CD8-positive, alpha-beta memory T cell (primary cell): ENCODE measurements at places on chromosomes 12 and 14. TPM values are rescaled to one million over a fixed set of nuclear protein-coding genes. Genes with fewer than 3 reads are reported as not detected.

The MMP19 gene
- not detected for polyA plus RNA-seq

The PRKD1 gene
- polyA plus RNA-seq, result not detected

The CPNE6 gene
- polyA plus RNA-seq, result not detected

The SSTR1 gene
- not detected for polyA plus RNA-seq

The SLC39A2 gene
- polyA plus RNA-seq, result not detected

DNA sequence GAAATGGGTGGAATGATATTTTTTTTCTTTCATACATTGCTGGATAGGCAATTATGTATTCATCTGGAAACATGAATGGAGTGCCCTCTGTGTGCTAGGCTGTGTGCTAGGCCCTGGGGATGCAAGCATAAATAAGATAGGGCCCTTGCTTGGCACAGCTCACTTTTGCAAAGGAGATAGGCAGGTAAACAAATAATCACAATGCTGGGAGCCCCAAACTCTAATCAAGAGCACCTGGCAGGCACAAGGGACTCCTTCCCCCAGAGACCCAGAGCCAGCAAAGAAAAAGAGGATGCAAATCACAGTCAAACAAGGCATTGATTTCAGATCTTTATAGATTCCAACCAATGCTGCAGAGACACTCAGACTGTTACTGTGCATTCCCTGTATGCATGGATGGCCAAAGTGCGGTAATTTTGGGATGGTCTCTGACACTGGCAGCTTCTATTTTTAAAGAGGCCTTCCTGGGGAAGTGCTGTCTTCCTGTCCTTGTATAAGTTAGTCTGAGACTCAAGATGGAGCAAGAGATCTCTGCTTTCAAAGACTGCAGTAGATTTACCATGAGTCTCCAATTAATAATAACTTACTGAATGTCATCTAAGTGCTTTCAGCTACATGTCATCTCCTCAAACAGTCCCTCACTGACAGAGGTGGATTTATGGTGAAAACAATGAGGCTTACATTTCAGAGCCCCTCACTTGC lies 45.1 kb upstream of the CPM start:
- H3K36me3 ChIP-seq, result no peaks in the 10 kb centered on the region
- no peaks in the 10 kb centered on the region for H3K4me1 ChIP-seq
- no peak for DNase-seq
- H3K27ac ChIP-seq, result no peak overlapping the region

GRCh38 chr12:48106681-48107613 lies 1.1 kb upstream of the SENP1 start:
- peaks cover 25% of the 10 kb centered on the region for H3K4me1 ChIP-seq
- no peaks in the 10 kb centered on the region for H3K27me3 ChIP-seq
- peak overlapping the region; percentile 95 for H3K4me3 ChIP-seq
- no peaks in the 10 kb centered on the region for H3K36me3 ChIP-seq

DNA sequence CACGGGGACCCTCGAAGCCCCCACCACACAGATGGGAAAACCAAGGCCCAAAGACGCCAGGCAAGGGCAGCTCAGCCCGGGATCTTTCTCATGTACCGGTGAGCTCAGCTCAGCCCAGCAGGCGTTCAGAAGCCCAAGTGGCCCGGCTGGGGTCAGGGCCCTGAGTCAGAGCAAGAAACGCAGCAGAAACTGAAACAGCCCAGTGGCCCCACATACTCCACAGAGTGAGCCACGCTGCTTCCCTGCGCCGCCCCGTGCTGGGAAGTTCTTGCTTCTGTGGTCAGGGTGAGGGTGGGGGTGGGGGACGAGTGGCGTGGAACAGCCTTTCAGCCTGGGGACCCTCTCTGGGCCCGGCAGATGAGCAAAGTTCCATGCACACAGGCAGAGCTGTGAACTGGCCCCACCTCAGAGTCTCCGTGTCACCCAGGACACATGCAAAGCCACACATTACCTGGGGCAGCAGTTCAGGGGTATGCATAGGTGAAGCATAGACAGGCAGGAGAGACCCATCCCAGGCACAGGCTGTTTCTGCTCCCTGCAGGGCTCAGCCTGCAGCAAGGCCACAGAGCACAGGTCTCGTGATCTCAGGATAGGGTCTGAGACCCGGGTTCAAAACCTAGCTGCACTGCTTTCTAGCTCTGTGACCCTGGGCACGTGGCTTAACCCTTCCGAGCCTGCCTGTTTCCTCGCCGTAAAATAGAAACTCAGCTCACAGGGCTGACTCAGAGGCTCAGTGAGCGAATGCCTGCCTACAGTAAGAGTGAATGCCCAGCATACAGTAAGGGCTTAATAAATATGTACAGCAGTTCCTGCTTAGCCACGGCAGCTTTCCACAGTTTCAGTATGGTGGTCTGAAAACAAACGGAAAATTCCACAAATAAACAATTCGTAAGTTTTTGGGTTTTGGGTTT lies 21.6 kb downstream of the NCOR2 start:
- peak overlapping the region; percentile 36 for H3K4me3 ChIP-seq
- DNase-seq, result no peak
- H3K4me1 ChIP-seq, result peaks cover 47% of the 10 kb centered on the region

DNA sequence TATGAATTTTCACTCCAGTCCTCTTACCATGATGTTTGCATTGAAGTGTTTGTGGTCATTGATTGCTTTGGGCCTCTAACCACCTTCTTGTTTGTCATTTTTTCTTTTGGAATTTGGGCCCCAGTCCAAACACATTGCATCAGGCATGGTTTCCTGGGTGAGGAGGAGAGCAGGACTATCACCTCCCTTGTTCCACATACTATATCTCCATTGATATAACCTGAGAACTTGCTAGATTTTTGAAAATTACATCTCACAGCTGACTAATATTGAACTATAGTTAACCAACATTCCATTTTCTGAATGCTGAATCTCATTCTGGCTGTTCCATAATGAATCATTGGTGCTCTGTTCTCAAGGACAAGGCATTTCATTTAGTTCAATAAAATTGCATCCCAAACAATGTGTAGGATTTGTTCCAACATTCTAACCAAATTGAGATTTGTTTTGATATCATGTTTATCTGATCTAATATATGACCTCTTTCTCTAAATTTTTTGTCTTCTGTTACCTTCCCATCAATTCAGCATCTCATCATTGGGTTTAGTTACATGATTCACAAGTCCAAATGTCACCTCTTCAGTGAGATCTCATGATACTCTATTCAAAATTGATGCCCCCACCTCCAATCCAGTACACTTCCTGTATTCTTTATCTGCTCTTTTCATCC lies 329.0 kb downstream of the ZFP36L1 start:
- no peak overlapping the region for H3K4me3 ChIP-seq
- peaks cover 9% of the 10 kb centered on the region for H3K4me1 ChIP-seq
- H3K27ac ChIP-seq, result no peak overlapping the region
- H3K36me3 ChIP-seq, result no peaks in the 10 kb centered on the region

- H3K27me3 ChIP-seq, result no peaks in the 10 kb centered on the region
- no peak for DNase-seq
- H3K27ac ChIP-seq, result no peak overlapping the region
- no peak overlapping the region for H3K4me3 ChIP-seq
Observed at GRCh38 chr14:64604881-64605280, 55.1 kb downstream of the PPP1R36 start.

DNA sequence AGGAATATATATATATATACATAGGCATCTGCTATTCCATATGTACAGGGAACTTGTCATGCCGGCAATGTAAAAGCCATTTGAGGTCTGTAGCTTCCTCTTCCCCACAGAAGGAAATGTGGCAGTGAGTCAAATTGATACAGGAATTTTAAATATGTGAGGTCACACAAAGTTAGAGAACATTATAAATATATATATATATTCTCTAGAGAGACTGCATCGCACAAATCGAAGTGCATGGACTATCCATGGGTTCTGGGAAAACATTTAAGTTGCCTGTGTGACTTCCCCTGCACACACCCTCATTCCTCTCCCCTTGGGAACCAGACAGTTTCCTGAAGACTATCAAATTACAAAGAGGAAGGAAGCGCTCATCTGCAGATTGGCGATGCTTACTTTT lies 100.9 kb upstream of the CCDC91 start:
- H3K36me3 ChIP-seq, result no peaks in the 10 kb centered on the region
- no peaks in the 10 kb centered on the region for H3K27me3 ChIP-seq
- no peak for DNase-seq
- H3K4me3 ChIP-seq, result no peak overlapping the region
- no peak overlapping the region for H3K27ac ChIP-seq
- no peaks in the 10 kb centered on the region for H3K4me1 ChIP-seq

- no peaks in the 10 kb centered on the region for H3K27me3 ChIP-seq
- no peak overlapping the region for H3K4me3 ChIP-seq
- H3K4me1 ChIP-seq, result no peaks in the 10 kb centered on the region
- H3K27ac ChIP-seq, result no peak overlapping the region
- DNase-seq, result no peak
Observed at GRCh38 chr12:1878214-1878613, 40.2 kb downstream of the CACNA2D4 start.

- no peak overlapping the region for H3K4me3 ChIP-seq
- H3K36me3 ChIP-seq, result no peaks in the 10 kb centered on the region
- no peak overlapping the region for H3K27ac ChIP-seq
- no peak for DNase-seq
- H3K27me3 ChIP-seq, result no peaks in the 10 kb centered on the region
Observed at GRCh38 chr12:76717314-76717713, 46.6 kb upstream of the ZDHHC17 start.

DNA sequence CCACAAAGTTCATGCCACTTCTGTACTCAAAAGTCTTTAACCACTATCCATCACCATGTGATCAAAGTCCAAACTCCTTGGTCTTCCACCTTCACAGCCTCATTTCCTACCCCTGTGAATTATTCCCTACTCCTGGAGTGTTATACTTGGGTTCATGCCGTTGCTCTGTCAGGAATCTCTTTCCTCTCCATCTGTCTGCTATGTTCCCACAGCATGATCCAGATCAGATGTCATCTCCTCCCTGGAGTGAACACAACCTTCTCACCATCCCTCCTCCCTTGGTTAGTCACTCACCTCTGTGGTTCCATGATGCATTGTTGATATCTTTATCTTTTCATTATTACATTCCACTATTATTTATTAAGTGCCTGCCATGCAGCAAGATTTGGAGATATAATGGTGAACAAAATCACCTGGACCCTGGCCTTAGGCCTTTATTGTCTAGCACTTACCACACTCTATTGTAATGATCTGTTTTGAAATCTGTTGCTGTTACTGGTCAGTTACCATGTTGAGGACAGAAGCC lies 22.4 kb downstream of the LACRT start:
- no peaks in the 10 kb centered on the region for H3K36me3 ChIP-seq
- no peaks in the 10 kb centered on the region for H3K27me3 ChIP-seq
- no peaks in the 10 kb centered on the region for H3K4me1 ChIP-seq
- no peak for DNase-seq

- H3K4me1 ChIP-seq, result peaks cover 5% of the 10 kb centered on the region
- no peak for DNase-seq
- no peak overlapping the region for H3K27ac ChIP-seq
Observed at GRCh38 chr14:35374263-35374712, 30.3 kb downstream of the NFKBIA start.

DNA sequence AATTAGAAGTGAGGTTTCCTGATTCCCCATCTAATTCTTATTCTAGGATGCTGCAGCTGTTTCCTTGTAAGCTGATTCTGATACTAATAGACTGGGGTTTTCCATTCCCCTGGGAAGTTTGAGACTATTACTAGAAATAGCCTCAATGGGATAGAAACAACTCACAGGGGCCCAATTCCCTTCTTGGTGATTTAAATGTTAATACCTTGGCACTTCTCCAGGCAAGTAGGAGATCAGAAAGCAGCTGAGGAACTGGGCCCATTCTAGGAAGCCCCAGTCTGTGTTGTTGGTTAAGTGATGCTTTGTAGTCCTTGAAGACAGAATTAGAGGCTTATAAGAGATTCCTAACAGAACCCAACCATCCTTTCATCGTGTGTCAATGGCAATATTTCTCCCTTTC lies 407.0 kb upstream of the SEL1L start:
- H3K4me3 ChIP-seq, result no peak overlapping the region
- DNase-seq, result no peak
- H3K27me3 ChIP-seq, result no peaks in the 10 kb centered on the region
- no peak overlapping the region for H3K27ac ChIP-seq

GRCh38 chr14:90669731-90670130 lies 146.5 kb downstream of the TTC7B start:
- H3K4me3 ChIP-seq, result no peak overlapping the region
- no peaks in the 10 kb centered on the region for H3K27me3 ChIP-seq
- H3K27ac ChIP-seq, result no peak overlapping the region
- H3K4me1 ChIP-seq, result peaks cover 9% of the 10 kb centered on the region

- no peak for DNase-seq
- H3K36me3 ChIP-seq, result no peaks in the 10 kb centered on the region
- no peaks in the 10 kb centered on the region for H3K4me1 ChIP-seq
- H3K27me3 ChIP-seq, result no peaks in the 10 kb centered on the region
Observed at GRCh38 chr12:94898388-94898787, 105.1 kb downstream of the NDUFA12 start.

DNA sequence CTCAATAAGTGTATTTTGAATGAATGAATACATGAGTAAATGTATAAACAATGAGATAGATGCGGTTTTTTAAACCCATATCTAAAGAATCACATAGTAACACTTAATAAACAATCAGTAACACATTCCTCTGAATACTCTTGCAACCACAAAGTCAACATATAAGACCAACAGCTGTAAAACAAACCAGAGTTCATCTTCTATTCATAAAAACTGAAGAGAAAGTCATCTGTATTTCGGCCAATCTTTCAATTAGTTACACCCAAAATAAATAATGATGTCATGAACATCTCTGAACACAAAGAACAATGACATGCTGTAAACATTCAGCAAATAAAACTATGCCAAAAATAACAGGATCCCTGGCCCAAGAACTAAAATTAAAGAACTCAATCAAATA lies 47.2 kb downstream of the ARMH4 start:
- H3K4me1 ChIP-seq, result no peaks in the 10 kb centered on the region
- no peak for DNase-seq
- H3K4me3 ChIP-seq, result no peak overlapping the region

DNA sequence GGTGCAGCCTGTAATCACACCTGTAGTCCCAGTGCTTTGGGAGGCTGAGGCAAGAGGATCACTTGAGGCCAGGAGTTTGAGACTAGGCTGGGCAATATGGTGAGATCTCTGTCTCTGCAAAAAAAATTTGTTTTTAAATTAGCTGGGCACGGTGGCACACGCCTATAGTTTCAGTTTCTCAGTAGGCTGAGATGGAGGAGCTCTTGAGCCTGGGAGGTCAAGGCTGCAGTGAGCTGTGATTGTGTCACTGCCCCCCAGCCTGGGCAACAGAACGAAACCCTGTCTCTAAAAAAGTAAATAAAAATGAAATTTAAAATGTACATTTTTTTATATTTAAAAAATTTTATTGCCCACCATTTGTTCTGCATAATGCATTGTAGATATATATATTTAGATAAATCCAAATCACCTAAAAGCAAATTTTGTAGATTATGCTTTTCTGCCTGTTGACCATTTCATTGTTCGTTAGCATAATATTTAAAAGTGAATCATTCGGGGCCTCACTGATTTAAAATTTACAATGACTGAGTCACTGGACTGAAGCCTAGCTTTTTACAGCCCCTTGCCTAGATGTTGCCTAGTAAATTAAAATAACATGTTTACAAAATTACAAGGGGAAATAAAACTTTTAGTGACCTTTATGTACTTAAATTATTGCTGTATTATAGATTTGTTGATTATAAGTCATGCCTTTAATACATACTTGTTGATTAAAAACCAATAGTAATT lies 87.9 kb downstream of the USP15 start:
- H3K4me1 ChIP-seq, result no peaks in the 10 kb centered on the region
- peaks cover 1% of the 10 kb centered on the region for H3K36me3 ChIP-seq
- DNase-seq, result no peak
- no peak overlapping the region for H3K27ac ChIP-seq

GRCh38 chr12:122197612-122197966 lies 5.9 kb upstream of the B3GNT4 start:
- H3K27me3 ChIP-seq, result no peaks in the 10 kb centered on the region
- no peaks in the 10 kb centered on the region for H3K36me3 ChIP-seq
- peak overlapping the region; percentile 62 for H3K27ac ChIP-seq
- H3K4me3 ChIP-seq, result no peak overlapping the region
- DNase-seq, result no peak
